LHCN-M2 (cell line): ENCODE measurements at places on chromosomes 3 and 15. TPM values are rescaled to one million over a fixed set of nuclear protein-coding genes. Genes with fewer than 3 reads are reported as not detected.

- DNase-seq: no peak
Measured at GRCh38 chr15:79635897-79636561, 203.9 kb downstream of the MINAR1 start.

DNA sequence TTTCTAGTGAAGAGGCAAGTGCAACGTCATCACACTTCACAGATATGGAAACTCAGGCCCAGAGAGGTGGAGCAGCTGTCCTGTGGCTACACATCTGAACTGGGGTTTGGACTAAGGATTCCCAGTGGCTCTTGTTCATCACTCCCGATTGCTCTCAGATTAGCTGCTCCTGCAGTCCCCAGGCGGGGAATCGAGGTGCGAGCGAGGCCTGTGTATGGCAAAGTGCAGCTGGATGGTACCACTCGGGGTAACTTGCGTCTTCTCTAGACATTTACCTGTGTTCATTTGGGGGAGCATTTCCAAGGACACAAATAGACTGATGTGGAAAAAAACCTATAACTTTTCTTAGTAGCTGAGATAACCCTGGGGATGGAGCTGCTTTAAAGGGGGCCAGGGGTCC, 45.9 kb upstream of the TRPM1 start:
- DNase-seq: no peak

- no peak for DNase-seq
Measured at GRCh38 chr3:99927671-99928457, 110.2 kb downstream of the CMSS1 start.

DNA sequence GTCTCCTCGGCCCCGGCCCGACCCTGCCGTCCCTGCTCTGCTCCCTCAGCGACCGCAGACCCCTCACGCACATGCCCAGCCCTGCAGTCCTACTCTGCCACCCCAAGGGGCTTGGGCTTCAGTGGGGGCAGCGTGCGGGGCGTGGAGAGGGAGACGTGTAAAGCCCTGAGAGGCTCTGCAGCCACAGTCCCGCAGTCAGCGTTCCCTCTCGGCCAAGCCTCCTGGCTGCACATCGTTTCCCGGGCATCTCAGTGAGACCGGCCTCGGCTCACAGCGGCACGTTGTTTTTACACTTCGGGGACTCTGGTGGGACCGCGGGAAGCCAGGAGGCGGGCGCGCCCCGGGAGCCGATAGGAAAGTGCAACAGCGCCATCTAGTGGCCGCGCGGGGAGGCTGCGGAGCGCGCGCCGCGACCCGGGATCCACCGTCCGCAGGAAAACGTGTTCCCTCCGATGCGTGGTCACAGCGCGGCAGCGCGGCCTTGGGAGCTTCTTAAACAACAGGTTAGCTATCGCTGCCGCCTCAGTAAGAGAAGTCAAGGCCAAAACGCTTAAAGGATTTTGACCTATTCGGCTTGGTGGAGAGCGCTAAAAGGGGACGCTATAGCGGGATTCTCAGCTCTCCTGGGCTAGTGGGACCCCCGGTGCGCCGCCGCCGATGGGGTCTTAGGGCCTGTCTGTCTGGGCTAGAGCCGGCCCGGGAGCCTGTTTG, 226.8 kb upstream of the IGF1R start:
- peak; percentile 15 for DNase-seq

DNA sequence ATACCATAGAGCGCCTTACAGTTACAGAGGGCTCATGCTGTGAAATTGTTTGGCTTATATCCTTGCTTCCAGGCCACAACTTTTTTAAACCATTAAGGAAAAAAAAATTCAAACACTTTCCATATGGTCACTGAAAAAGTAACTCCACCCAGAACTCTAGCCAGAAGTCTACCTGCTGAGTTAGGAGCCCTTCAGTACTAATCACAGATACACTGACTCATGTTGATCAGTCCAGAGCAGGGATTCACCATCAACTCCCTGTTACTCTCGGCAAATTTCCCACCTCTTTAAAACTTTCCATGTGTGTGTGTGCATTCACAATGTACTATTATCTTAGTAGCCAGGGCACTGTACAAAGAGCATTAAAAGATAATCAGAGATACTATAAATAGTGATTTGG, 372.8 kb downstream of the MAGI1 start:
- DNase-seq: no peak

DNA sequence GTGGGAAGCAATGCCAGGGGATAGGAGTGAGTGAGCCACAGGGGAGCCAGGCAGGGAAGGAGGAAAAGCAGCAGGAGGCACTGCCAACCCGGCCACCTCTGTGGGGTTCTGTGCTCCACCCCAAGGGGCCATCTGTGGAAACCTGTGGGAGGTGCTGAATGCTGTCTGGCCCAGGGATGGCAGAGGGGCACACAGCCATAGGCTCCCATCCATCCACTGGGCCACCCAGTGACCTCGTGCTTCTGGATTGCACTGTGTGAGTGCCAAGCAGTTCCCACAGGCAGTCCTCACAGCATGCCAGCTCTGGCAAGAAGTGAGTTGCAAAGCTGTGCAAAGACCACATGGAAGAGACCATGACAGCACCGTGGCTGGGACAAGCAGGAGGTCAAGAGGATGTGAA, 27.5 kb downstream of the DNAJB8 start:
- DNase-seq: no peak

- no peak for DNase-seq
Measured at GRCh38 chr15:34133511-34133910, 31.6 kb downstream of the PGBD4 start.

DNA sequence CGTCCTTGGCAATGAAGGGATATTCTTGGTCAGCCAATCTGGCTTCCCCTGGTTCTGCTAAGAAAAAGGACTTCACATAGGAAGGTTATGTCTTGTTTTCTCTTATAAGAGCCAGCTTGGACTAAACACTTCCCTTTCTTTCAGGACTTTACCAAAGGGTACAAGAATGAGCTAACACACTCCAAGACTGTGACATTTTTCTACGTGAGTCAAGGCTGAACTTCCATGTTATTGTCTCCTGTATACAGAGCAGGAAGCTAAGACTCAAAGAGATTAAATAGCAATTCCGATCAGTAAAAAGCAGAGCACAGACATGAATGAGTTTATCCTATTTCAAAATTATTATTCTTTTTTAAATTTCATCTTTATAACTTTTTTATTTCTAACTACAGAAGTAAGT, 63.3 kb upstream of the STT3B start:
- DNase-seq: no peak

GRCh38 chr3:186067360-186068242, 41.3 kb downstream of the ETV5 start:
- no peak for DNase-seq

- no peak for DNase-seq
Measured at GRCh38 chr3:14913926-14914778, 33.2 kb upstream of the NR2C2 start.

DNA sequence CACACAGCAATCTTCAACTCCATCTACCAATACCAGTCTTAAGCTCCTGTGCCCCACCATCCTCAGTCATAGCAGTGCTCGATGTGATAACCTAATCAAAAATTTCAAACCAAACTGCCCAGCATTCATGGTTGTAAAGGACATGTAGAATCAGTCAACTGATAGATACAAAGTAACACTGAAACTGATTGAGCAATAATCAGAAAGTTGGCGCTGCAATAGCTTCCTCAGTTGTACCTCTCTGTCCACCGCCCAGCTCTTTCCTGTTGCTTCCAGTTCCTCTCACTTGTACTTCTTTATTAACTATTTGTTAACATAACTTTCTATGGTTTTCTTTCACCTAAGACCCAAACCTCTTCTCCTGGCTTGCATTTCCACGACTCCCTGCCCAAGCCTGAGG, 745.7 kb downstream of the PDCD6IP start:
- no peak for DNase-seq

HTR3E gene
- not detected in 2 replicates for total RNA-seq

GPX1 gene
- total RNA-seq: 377 and 434 TPM in 2 replicates

LSAMP gene
- total RNA-seq: under 0.01 TPM in 1 of 2 replicates, not detected in the other
